ENCODE measurements at places on chromosomes 3 and 15.
A peak's percentile ranks its signal among the peaks of the same experiment; 100 is the strongest.

- H3K4me3 ChIP-seq: no peak overlapping the region
- H3K27ac ChIP-seq: no peak overlapping the region
- H3K4me1 ChIP-seq: no peaks in the 10 kb centered on the region
- no peak for DNase-seq
- no peaks in the 10 kb centered on the region for H3K27me3 ChIP-seq
Measured at GRCh38 chr15:41096178-41096577, 19.9 kb downstream of the INO80 start.

- H3K36me3 ChIP-seq: peaks cover 10% of the 10 kb centered on the region
- peaks cover 2% of the 10 kb centered on the region for H3K4me1 ChIP-seq
- H3K4me3 ChIP-seq: no peak overlapping the region
- H3K27ac ChIP-seq: no peak overlapping the region
- no peaks in the 10 kb centered on the region for H3K27me3 ChIP-seq
Measured at GRCh38 chr15:40069178-40070165, 30.5 kb upstream of the SRP14 start.

- DNase-seq: no peak
- peaks cover 4% of the 10 kb centered on the region for H3K4me1 ChIP-seq
- H3K27me3 ChIP-seq: no peaks in the 10 kb centered on the region
Measured at GRCh38 chr3:63613561-63613960, 38.9 kb upstream of the SNTN start.

DNA sequence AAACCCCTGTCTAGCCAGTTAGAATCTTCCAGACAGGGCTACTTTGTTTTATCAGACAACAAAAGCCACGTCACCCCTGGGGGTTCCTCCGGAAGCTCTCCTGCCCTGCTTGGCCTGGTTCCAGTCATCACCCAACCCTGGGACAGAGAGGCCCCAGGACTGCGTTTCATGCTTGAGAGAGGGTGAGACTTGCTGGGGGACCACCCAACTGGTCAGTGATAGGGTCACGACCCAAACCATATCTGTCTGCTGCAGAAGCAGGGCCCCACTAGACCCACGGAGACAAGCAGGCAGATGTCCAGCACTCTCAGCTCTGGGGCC lies 1.2 kb downstream of the NT5DC2 start:
- no peaks in the 10 kb centered on the region for H3K27me3 ChIP-seq
- peaks cover 28% of the 10 kb centered on the region for H3K36me3 ChIP-seq
- no peak for DNase-seq

GRCh38 chr3:58021962-58022361 lies 13.7 kb downstream of the FLNB start:
- peak overlapping the region; percentile 42 for H3K27ac ChIP-seq
- DNase-seq: no peak
- H3K4me3 ChIP-seq: peak overlapping the region; percentile 48
- H3K27me3 ChIP-seq: no peaks in the 10 kb centered on the region

GRCh38 chr15:34336991-34337556 lies 507 bp downstream of the SLC12A6 start:
- H3K27ac ChIP-seq: no peak overlapping the region
- H3K4me3 ChIP-seq: peak overlapping the region; percentile 81
- DNase-seq: no peak
- H3K4me1 ChIP-seq: peaks cover 2% of the 10 kb centered on the region
- no peaks in the 10 kb centered on the region for H3K27me3 ChIP-seq
- H3K36me3 ChIP-seq: peaks cover 24% of the 10 kb centered on the region

GRCh38 chr3:94307588-94307987 lies 244.7 kb downstream of the NSUN3 start:
- no peaks in the 10 kb centered on the region for H3K4me1 ChIP-seq
- no peak overlapping the region for H3K4me3 ChIP-seq
- H3K27me3 ChIP-seq: no peaks in the 10 kb centered on the region
- H3K36me3 ChIP-seq: no peaks in the 10 kb centered on the region
